ENCODE measurements at places on chromosomes 5 and 9. TPM values are rescaled to one million over a fixed set of nuclear protein-coding genes. Genes with fewer than 3 reads are reported as not detected.

C1QTNF3 gene
- 2.6 TPM for total RNA-seq

CCDC187 gene
- total RNA-seq, result not detected

NUTM2G gene
- total RNA-seq, result 0.15 TPM

SUSD3 gene
- not detected for total RNA-seq

BTNL8 gene
- total RNA-seq, result not detected

LCN6 gene
- not detected for total RNA-seq

FCHSD1 gene
- total RNA-seq, result 16.4 TPM
